ENCODE measurements at places on chromosomes 5 and 9.

- no peak for DNase-seq
These were observed 172.1 kb downstream of the NR3C1 start for GRCh38 chr5:143231416-143231815.

- DNase-seq = no peak
These were observed 25.1 kb downstream of the ITK start for GRCh38 chr5:157205708-157206107.

DNA sequence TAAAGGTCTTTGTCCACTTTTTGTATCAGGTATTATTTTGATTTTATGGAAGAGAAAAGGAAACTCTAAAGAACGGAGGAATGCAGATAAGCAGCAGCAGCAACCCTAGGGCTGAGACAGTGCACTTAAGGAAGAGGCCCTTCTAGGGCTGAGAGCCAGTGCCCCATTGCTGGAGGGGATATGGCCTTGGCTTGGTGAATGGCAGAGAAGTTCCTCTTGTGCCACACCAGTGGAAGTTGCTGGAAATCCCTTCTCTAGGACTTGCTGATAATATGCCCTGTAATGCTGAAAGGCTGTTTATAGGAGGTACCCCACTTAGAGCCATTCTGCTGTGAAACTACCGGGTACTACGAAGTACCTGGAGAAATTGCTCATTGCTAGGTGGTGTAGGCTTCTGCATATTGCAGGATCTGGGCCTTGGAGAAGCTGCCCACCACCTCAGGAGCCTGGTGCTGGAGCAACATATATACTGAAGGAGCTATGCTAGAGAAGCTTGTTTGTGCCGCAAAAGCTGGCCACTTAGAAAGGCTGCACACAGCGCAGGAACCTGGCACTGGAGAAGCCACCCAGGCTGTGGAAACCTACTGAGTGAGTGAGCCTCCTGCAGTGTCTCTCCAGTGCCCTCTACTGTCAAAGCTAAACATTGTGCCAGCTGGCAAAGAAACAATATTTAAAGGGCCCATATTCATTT, 9.6 kb upstream of the UBTD2 start:
- peak; percentile 27 for DNase-seq

DNA sequence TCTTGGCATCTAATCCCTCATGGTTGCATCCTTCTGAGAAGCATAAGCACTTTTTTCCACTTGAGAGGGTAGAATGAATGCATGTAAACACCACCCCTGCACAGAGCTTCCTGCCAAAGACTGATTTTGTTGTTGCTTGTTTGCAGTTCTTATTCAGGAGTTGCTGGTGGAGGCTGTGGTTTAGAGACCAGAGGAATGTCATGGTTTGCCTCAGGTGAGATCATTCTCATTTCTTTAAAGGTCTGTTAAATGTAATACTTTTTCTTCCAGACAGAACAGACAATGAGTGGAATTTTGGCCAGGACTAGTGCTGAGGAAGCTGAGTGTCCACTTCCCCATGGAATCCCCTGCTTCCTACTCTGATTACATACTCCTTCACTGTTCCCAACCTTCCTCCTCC, 3.2 kb upstream of the TNC start:
- DNase-seq = no peak

GRCh38 chr5:151204051-151204450, 19.8 kb downstream of the CCDC69 start:
- no peak for DNase-seq

- no peak for DNase-seq
These were observed 130.4 kb upstream of the RFX3 start for GRCh38 chr9:3656224-3656623.

- DNase-seq = no peak
These were observed 2.9 kb upstream of the FNBP1 start for GRCh38 chr9:130045725-130046450.

DNA sequence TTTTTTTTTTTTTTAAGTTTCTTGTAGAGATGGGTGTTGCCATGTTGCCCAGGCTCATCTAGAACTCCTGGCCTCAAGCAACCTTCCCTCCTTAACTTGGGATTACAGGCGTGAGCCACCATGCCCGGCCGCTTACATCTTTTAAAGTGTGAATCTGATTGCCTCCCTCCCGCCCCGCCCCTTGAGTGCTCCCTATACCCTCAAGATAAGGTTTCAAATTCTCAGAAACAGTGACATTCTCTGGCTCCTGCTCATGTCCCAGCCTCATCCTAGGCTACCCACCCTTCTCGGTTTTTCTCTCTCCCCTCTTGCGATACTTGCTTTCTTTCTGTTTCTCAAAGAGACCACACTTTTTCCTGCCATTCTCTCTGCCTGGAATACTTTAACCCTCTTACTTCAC, 12.4 kb downstream of the MORN5 start:
- DNase-seq = no peak

GRCh38 chr9:708551-709432, 132.7 kb upstream of the DMRT1 start:
- DNase-seq = no peak

- no peak for DNase-seq
These were observed 71.0 kb downstream of the BRINP1 start for GRCh38 chr9:119298076-119298853.

DNA sequence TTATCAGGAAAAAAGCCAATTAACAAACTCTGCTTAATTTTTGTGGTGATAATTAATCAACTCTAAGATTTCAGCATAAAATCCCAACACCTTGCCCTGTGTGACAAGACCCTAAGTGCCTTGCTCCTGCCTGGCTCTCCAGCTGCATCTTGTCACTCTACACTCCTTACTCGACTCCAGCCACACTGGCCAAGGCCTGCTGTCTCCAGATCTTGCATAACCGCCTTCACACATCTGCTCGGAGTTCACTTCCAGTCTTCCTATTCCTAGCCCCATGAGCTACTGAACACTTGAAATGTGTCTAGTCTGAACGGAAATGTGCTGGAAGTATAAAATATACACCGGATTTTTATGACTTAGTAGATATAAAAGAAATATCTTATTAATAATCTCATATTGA, 259.6 kb downstream of the EPB41L4A start:
- DNase-seq = no peak

DNA sequence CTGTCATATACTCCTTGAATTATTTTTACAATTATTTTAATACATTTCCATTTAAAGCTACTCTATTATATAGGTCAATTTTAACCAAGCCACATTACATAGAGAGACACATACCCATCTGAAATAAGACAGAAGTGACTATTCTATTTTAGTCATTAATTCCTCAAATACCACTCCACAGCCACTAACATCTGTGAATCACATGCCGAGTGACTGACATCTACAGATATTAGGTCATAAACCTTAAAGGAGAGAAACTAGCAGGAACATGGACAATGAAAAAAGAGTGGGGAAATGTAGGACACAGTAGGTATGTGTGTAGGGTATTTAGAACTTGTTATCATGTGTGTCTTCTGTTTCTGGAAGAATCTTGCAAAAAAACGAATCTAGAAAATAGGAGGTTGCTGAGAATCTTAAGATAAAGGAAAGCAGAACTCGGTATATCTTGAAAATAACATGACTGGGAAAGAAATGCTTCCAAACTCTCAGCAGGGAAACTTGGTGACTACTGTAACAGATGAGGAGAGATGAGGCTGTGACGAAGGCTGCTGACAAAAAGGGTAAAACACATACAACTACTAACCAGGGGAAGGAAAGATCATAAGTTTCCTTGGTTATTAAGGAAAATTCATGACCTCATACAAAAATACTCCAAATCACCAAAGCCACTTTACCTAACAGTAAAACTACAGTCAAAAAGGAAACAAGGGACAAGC, 84.6 kb downstream of the PLPP1 start:
- DNase-seq = no peak

DNA sequence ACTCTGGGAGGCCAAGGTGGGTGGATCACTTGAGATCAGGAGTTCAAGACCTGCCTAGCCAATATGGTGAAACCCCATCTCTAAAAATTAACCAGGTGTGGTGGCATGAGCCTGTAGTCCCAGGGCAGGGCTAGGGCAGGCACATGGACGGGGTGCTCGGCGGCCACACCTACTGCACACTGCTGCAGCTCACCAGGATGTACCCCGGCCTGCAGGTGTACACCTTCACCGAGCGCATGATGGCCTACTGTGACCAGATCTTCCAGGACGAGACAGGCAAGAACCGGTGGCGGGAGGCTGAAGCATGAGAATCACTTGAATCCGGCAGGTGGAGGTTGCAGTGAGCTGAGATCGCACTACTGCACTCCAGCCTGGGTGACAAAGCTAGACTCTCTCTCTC, 3.2 kb downstream of the ST6GALNAC4 start:
- DNase-seq = no peak

DNA sequence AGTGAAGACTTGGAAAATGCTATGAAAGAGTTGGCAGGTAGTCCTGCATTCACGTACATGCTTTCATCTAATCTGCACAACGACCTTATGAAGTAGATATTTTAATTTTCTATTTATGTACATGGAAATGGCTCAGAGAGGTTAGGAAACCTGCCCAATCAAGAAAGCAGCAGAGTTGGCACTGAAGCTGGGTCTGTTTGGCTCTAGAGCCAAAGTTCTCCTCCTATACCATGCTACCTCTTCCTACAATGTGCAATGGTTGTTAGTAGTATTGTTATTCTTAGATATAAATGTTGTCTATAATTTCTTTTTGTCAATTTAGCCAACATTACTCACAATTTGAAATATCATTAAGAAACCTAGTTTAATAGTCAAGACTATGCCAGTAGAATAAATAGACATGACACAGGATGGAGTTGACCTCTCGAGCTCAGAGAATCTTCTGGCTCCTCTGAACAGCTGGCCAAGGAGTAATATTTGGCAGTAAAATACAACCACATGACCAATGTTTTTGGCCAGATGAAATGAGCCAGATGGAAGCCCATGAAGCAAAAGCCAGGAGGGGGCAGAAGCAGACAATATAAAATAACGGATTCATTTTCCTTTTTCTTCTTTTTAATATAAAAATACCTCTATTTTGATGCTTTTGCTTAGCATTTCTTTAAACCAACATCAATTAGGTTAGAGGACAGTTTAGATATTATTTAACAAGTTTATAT, 542.3 kb downstream of the PDE4D start:
- DNase-seq = no peak

DNA sequence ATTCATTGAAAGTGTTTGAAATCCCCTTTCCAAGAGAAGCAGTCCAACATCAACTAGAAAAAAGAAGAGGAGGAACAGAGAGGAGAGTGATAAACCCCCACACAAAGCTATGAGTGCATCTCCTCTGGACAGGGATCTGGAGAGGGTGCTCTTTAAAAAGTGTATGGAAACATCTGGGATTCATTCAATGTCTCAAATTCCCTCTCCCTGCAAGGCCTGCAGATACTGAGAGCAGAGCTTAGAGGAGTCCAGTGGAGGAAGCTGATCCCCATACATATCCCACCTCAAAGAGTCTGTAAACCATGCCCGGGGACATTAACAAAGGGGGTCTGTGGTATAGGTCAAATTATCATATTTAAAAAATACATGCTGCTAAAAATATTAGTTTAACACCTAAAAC, 2.2 kb downstream of the SPOCK1 start:
- no peak for DNase-seq

DNA sequence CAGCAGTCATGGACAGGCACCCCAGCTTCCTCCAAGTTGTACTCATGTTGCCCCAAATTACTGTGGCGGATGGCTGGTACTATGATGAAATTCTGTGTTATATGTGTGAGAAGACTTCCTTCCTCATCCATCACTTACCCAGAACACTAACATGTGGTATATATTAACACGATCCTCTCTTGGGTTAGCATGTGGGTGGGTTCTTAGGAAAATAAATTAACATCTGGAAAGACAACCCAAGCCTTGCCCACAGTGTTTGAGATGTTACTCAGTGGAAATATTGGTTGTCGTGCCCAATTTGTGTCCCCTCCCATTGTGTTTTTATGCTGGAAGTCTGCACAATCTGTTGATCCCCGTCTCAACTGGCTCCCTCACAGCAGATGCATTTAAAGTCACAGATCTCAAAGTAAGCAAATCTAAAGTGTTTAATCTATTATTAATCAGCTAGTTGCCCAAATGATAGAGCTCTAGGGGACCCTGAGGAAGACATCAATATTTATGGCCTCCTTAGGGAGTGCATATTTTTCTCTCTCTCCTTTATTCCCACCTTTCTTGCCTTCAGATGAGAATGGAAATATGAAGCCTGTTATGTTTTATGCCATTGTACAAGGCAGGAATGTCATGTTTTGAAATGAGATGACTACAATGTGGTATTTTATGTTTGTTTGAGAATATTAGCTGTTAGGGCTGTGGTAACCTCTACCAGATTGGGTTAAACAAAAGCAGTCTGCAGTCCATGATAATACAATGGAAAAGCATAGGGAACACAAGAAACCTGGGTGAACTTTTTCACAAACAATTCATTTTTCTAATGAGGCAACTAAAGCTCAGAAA, 93.9 kb downstream of the GRIA1 start:
- DNase-seq = no peak

GRCh38 chr9:130142641-130143040, 29.6 kb upstream of the NCS1 start:
- DNase-seq = no peak

DNA sequence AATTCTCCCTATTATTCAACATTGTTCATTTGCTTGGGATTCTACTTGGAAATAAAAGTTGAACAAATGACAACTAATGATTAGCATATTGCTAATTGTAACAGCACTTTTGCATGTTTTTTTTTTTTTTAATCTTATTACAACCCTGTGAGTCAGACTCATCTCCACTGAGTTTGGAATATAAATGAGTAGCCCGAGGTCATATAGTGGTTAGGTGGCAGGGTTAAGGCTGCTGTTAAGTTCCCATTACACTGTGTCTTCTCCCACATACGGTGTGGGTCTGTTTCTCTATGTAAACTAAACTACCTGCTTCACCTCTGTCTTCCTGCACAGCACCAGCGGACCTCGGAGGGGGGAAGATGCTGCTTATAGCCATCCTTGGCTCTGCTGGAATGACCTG, 92.4 kb downstream of the EQTN start:
- DNase-seq = no peak

DNA sequence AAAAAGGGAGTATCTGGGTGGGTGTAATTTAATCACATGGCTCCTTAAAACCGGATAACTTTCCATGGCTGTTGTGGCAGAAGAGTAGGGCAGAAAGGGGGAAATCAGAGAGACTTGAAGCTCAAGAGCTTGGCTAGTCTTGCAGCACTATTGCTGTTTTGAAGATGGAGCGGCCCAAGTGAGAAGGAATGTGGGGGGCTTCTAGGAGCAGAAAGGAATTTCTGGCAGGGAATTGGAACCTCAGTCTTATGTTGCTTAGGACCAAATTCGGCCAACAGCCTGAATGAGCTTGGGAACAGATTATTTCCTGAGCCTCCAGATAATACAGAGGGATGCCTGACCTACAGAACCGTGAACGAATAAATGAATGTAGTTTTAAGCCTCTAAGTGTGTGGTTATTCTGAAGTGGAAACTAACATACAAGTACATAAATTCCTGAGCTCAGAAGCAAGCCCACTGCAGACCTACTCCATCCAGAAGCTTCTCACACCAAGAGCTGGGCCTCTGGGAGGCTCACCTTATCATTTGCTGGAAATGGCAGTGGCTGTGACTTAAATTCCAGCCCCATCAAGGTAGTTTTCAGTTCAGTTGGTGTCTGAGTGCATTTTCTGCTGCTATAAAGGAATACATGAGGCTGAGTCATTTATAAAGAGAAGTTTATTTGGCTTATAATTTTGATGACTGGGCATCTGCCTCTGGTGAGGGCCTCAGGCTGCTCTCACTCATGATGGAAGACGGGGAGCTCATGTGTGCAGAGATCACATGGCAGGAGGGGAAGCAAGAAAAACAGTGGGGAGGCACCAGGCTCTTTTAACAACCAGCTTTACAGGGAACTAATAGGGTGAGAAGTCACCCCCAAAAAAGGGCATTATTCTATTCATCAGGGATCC, 15.3 kb upstream of the TMEM174 start:
- no peak for DNase-seq
